Karpas-422 (cell line): ENCODE measurements at places on chromosomes 4 and X. TPM values are rescaled to one million over a fixed set of nuclear protein-coding genes. Genes with fewer than 3 reads are reported as not detected.

Gene PLAC1
- total RNA-seq = not detected in 2 replicates

Gene USP51
- 1.4 and 2.2 TPM in 2 replicates for total RNA-seq

Gene DGAT2L6
- total RNA-seq = not detected in 2 replicates

Gene DAPP1
- 49.1 and 102 TPM in 2 replicates for total RNA-seq

Gene GALNTL6
- total RNA-seq = not detected in 2 replicates

Gene CXorf66
- not detected in 2 replicates for total RNA-seq

Gene GC
- total RNA-seq = not detected in 2 replicates

DNA sequence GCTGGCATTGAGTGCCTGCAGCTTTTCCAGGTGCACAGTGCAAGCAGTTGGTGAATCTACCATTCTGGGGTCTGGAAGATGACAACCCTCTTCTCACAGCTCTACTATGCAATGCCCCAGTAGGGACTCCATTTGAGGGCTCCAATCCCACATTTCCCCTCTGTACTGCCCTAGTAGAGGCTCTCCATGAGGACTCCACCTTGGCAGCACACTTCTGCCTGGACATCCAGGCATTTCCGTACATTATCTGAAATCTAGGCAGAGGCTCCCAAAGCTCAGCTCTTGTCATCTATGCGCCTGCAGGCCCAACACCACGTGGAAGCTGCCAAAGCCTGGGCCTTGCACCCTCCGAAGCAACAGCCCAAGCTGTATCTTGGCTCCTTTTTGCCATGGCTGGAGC lies 8.4 kb upstream of the SMAD1 start:
- no peaks in the 10 kb centered on the region for H3K36me3 ChIP-seq
- H3K27me3 ChIP-seq = no peaks in the 10 kb centered on the region
- no peak overlapping the region for H3K4me3 ChIP-seq
- no peaks in the 10 kb centered on the region for H3K4me1 ChIP-seq
- no peak for DNase-seq

- no peak for DNase-seq
- H3K36me3 ChIP-seq = no peaks in the 10 kb centered on the region; the same call in 1 of the 2 replicates
- peaks cover 12% of the 10 kb centered on the region for H3K4me1 ChIP-seq
Measured at GRCh38 chr4:155433636-155434360, 57.0 kb upstream of the MAP9 start.

DNA sequence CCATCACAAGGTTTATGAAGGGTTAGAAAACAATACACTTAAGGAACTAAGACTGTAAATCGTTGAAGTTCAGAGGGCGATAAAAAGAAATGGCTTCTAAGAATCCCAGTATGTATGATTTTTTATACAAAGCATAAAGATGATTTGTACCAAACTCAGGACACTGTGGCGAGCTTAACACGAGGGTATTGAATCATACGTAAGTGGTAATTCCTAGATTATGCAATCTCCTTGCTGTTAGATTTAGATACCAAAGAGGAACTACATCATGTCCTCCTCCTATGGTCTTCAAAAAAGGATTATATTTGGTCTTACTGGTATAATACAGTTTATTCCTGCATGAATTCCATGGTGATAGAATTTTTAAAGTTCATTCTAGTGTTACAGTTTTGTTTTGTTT lies 23.9 kb downstream of the NFKB1 start:
- no peak overlapping the region for H3K27ac ChIP-seq
- no peaks in the 10 kb centered on the region for H3K27me3 ChIP-seq
- H3K4me1 ChIP-seq = peaks cover 9% of the 10 kb centered on the region
- H3K4me3 ChIP-seq = no peak overlapping the region
- no peak for DNase-seq
- no peaks in the 10 kb centered on the region for H3K36me3 ChIP-seq

- no peaks in the 10 kb centered on the region for H3K36me3 ChIP-seq
- no peak for DNase-seq
- no peak overlapping the region for H3K4me3 ChIP-seq
- H3K27me3 ChIP-seq = no peaks in the 10 kb centered on the region
- H3K4me1 ChIP-seq = no peaks in the 10 kb centered on the region
Measured at GRCh38 chr4:101660607-101661006, 129.9 kb upstream of the BANK1 start.

DNA sequence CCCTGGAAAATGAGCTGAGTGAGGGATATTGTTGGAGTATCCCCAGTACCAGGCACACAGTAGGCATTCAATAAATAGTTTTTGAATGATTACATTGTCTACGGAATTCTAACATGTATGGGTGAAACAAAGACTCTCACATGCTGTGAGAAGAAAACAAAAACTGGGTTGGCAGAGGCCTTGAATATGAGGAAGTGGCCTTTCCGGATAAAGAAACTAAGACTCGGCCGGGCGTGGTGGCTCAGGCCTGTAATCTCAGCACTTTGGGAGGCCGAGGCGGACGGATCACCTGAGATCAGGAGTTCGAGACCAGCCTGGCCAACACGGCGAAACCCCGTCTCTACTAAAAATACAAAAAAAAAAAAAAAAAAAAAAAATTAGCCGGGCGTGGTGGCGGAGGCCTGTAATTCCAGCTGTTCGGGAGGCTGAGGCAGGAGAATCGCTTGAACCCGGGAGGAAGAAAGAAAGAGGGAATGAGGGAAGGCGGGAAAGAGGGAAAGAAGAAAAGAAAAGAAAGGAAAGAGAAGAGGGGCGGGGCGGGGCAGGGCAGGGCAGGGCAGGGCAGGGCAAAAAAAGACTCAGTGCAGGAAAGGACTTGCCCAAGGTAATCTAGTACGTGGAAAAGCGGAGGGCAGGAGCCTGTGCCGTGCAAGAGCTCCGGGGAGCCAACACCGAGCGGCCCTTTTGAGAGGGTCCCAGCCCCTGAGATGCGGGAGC lies 689 bp upstream of the TMA16 start:
- H3K4me3 ChIP-seq = peak overlapping the region; percentile 85
- H3K27me3 ChIP-seq = no peaks in the 10 kb centered on the region
- peak overlapping the region; percentile 86 for H3K27ac ChIP-seq
- peaks cover 17% of the 10 kb centered on the region for H3K36me3 ChIP-seq
- H3K4me1 ChIP-seq = peaks cover 23% of the 10 kb centered on the region
- peak; percentile 91 for DNase-seq

DNA sequence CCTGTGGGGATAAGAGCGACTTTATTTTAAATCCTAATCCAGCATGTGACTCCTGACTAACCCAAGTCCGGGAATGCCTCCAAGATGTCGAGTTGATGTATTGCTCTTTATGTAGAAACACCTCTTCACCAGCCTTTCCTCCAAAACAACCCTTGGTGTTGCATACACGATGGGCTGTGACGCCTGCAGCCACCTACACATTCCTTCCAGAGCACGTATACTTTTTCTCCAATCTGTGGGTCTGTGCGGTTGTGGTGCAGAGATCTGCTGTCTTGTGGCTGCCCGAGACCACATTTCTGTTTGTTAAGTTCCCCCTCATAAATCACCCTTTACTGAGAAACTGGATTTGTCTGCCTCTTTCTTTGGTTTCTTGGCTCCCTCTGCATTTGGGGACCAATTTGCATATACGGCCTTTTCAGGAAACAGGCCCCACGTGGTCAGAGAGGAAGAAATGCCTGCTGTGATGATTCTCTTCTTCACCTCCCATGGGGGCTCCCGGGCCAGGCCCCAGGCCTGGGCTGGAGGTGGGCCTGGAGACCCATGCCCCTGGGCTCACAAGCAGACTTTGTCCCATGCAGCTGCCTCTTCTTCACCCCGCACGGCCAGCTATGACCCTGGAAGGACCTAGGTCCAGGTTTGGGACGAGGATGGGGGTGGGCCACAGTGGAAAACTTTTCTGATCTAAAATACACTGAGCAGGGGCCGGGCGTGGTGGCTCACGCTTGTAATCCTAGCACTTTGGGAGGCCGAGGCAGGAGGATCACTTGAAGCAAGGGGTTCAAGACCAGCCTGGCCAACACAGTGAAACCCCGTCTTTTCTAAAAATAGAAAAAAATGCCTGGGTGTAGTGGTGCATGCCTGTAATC lies 21.4 kb upstream of the AFAP1 start:
- H3K27ac ChIP-seq = no peak overlapping the region
- peak; percentile 51 for DNase-seq

DNA sequence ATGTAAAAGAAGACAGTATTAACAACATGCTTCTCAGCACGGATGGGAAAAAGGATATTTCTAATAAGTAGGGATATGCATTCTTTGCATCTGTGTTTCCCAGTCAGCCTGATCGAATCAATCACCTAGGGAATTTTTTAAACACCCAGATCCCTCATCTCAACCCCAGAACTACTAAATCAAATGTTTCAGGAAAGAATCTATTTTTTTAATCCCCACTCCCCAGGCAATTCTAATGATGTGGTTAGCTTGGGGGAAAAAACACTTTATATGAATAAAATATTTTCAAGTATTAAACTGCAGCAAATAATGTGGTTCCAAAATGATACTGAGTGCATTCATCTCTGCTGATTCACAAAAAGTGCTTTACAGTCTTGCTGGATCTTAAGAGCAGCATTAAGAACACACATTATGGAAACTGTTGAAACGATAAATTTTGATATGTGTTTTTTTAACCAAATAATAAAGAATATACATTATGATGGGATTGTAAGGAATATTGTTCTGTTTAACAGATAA lies 68.7 kb upstream of the GUCY1A1 start:
- DNase-seq = peak; percentile 71
- no peak overlapping the region for H3K4me3 ChIP-seq
- H3K4me1 ChIP-seq = peaks cover 92% of the 10 kb centered on the region
- H3K27me3 ChIP-seq = no peaks in the 10 kb centered on the region
- H3K27ac ChIP-seq = peak overlapping the region; percentile 89

DNA sequence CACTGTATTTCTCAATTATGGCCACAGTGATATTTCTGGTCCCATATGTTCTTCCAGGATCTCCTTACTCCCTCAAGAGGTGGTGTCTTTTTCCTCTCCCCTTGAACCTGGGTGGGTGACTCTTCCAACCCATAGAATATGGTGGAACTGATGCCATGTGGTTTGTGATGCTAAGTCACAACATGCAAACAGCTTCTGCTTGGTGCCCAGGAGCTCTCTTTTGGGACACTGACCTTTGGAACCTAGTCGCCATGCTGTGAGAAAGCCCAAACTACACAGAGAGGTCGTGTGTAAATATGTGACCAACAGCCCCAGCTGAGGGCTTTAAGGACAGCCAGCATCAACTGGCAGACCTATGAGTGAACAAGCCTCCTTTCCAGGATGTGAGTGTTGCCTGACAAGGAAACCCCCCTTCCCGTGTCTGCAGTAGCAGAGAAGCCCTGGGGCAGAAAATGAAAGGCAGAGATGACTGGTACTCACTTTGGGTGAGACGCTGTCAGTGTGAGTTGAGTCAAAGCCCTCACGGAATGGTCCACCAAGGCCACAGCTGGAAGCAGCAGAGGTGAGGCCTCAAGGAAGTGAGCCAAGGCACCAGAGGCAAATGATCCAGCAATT lies 223.4 kb downstream of the BCOR start:
- no peak overlapping the region for H3K4me3 ChIP-seq
- H3K36me3 ChIP-seq = no peaks in the 10 kb centered on the region
- no peaks in the 10 kb centered on the region for H3K27me3 ChIP-seq
- no peak for DNase-seq
- no peaks in the 10 kb centered on the region for H3K4me1 ChIP-seq

- no peaks in the 10 kb centered on the region for H3K4me1 ChIP-seq
- no peak for DNase-seq
- H3K27me3 ChIP-seq = no peaks in the 10 kb centered on the region; the same call in 1 of the 2 replicates
- no peak overlapping the region for H3K4me3 ChIP-seq
- no peak overlapping the region for H3K27ac ChIP-seq
Measured at GRCh38 chr4:164239976-164240375, 514.0 kb upstream of the SMIM31 start.

DNA sequence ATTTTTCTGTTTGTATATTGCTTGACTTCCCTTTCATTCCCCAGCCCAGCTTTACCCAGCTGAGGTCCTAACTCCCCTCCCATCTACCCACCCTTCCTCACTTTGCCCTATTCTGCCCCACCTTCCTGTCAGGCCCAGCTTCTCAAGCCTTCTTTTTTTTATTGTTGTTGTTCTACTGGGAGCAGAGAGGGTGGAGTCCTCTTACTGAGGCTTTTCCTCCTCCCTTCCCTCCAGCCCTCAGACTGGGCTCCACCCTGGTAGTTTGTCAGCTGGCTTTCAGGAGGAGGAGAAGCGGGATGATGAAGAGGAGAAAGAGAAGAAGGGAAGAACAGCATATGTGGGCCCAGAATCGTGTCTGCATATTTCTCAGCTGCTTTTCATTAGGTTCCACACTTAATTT lies 3.2 kb upstream of the KLF8 start:
- H3K4me3 ChIP-seq = no peak overlapping the region
- no peaks in the 10 kb centered on the region for H3K4me1 ChIP-seq
- no peak overlapping the region for H3K27ac ChIP-seq
- no peak for DNase-seq

DNA sequence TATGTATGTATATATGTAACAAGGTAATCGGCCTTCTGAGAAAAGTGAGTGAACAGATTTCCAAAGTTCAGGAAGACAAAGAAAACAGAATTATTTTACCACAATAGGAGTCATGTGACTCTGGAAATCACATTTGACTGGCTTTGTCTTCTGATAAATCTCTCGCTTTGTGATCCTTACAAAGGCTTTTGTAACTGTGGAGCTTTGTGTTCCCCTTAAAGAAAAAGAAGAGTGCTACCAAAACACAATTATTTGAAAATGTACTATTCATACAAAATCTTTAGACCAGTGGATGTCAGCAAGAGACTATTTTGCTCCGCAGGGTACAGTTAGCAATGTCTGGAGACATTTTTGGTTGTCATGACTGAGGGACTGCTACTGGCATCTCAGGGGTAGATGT lies 238.8 kb downstream of the LDB2 start:
- no peaks in the 10 kb centered on the region for H3K36me3 ChIP-seq
- no peak for DNase-seq
- no peak overlapping the region for H3K27ac ChIP-seq
- no peak overlapping the region for H3K4me3 ChIP-seq
- H3K4me1 ChIP-seq = no peaks in the 10 kb centered on the region

- H3K27ac ChIP-seq = no peak overlapping the region
- H3K4me3 ChIP-seq = no peak overlapping the region
- H3K36me3 ChIP-seq = no peaks in the 10 kb centered on the region
- no peaks in the 10 kb centered on the region for H3K27me3 ChIP-seq
- H3K4me1 ChIP-seq = peaks cover 8% of the 10 kb centered on the region
- DNase-seq = no peak
Measured at GRCh38 chr4:101689220-101689619, 101.3 kb upstream of the BANK1 start.

GRCh38 chr4:75135068-75135825 lies 202.3 kb downstream of the PARM1 start:
- DNase-seq = peak; percentile 54
- no peaks in the 10 kb centered on the region for H3K27me3 ChIP-seq
- H3K36me3 ChIP-seq = no peaks in the 10 kb centered on the region
- H3K27ac ChIP-seq = no peak overlapping the region
